ENCODE measurements at places on chromosomes 11 and 22. TPM values are rescaled to one million over a fixed set of nuclear protein-coding genes. Genes with fewer than 3 reads are reported as not detected.

Gene OR2D2
- not detected for polyA plus RNA-seq

Gene MRGPRE
- not detected for polyA plus RNA-seq

Gene MPPED1
- not detected for polyA plus RNA-seq

Gene OR52A1
- not detected for polyA plus RNA-seq

Gene CRACR2B
- 0.25 TPM for polyA plus RNA-seq

Gene TTC12
- 23.8 TPM for polyA plus RNA-seq

Gene IL18BP
- polyA plus RNA-seq = 1.3 TPM

Gene CHADL
- polyA plus RNA-seq = 1.1 TPM

Gene GGTLC2
- not detected for polyA plus RNA-seq

Gene SIK3
- 6.1 TPM for polyA plus RNA-seq

Gene SEZ6L
- not detected for polyA plus RNA-seq

Gene MS4A6E
- polyA plus RNA-seq = not detected

Gene HORMAD2
- not detected for polyA plus RNA-seq

Gene SLC22A9
- polyA plus RNA-seq = not detected

Gene TMEM191B
- polyA plus RNA-seq = 1.7 TPM

Gene CLDN25
- not detected for polyA plus RNA-seq

Gene UBQLNL
- not detected for polyA plus RNA-seq

All from mammary epithelial cell (primary cell).